ENCODE measurements at places on chromosomes 3 and 15.
A peak's percentile ranks its signal among the peaks of the same experiment; 100 is the strongest.

DNA sequence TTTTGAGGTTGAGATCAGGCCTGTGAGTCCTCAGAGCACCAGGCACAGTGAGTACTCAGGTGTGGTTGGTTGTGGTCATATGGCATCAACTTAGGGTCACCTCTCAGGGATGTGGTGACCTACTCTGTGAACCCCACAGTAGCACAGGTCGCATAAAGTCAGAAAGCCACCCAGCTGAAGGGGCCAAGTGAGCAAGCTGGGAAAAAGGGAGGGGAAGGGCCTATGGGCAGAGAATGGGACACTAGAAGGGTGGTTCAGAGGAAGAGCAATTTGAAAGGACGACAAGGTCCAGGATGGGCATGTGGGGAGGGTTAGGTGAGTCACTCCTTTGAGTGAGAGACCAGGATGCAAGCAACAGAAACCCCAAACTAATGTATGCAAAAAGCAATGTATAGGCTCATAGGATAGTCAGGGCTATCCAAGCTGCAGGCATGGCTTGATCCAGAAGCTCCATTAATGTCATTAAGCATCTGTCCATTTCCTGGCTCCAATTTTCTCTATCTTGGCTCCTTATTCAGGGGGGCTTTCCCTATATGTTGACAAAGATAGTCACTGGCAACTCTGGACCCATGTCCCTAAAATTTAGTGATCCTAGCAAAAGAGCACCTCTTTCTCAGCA lies 33.5 kb downstream of the HMCES start:
- DNase-seq: no peak

DNA sequence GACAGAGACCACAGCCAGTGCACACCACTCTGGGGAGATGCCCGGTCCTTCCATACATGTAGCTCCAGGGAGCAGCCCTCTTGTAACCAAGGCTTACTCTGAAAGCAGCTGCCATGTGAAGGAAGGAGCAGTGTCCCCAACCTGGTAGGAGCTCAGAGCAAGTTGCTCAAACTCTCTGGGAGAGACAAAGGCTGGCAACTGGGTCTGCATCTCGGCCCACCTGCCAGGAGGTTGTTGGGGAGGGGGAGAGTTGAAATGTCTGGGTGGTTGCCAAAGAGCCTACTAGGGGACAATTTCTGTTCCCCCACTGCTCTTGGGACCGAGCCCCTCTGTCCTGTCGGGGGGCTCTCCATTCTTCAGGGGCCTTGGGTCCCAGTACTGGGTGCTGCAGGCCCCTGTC lies 309.9 kb downstream of the TLE3 start:
- DNase-seq: no peak

DNA sequence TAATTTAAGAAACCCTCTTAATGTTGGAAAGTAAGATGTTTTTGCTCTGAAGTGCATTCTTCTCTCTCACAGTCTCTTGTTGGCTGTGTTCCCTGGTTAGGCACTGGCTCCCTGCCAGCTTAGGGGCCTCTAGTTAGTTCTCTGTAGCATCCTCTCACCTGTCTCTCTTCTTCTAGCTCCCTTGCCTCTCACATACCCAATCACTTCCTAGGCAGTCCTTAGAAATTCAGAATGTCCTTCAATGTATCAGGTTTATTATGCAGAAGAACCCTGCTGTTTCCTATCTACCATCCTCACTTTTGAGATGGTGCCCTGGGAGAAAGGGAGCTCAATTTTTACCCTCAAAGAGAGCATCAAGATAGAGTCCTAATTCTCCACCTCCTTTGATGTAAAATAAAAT lies 36.2 kb upstream of the CPNE4 start:
- DNase-seq: peak; percentile 60

- DNase-seq: no peak
Measured at GRCh38 chr15:75025548-75026260, 2.3 kb downstream of the PPCDC start.

DNA sequence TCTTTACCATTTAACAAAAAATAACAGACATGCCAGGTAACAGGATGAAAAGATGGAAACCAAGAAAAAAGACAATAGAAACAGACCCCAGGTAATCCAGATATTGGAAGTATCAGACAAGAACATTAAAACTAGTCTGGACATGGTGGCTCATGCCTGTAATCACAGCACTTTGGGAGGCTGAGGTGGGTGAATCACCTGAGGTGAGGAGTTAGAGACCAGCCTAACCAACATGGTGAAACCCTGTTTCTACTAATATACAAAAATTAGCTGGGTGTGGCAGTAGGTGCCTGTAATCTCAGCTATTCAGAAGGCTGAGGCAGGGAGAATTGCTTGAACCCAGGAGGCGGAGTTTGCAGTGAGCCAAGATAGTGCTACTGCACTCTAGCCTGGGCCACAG lies 40.6 kb downstream of the ACAD9 start:
- no peak for DNase-seq

- no peak for DNase-seq
Measured at GRCh38 chr15:71808311-71809020, 1.9 kb upstream of the NR2E3 start.

DNA sequence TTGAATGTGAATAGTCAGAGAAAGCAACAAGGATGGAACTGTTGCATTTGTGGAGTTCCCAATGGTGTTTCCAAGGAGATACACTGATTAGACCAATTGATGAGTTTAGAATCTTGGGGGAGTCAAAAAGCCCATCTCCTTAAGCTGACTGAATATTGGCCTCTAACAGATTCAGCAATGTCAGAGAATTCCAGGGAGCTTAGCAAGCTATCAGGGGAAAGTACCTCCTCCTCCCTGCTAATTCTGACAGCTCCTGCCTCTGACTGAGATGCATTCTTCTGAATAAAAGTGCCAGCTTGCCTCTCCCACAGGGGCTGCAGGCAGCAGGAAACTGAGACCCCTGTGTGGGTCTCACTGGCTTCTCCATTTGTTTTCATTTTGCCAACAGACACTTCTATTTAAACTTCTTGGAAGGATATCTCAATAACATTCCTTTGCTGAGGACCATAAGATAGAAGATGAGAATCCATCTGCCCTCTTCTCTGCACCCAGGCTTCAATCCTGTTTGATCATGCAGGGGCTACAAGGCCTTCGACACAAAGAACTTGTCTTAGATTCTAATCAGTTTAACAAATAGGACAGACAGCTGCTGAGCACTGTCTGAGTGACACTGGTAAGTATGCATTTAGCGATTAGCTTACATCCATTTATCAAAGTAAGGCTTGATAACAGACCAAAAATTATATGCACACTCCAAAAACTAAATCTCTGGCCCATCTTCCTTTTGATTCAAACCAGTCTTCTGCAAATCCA lies 1080.8 kb downstream of the TUSC7 start:
- no peak for DNase-seq

DNA sequence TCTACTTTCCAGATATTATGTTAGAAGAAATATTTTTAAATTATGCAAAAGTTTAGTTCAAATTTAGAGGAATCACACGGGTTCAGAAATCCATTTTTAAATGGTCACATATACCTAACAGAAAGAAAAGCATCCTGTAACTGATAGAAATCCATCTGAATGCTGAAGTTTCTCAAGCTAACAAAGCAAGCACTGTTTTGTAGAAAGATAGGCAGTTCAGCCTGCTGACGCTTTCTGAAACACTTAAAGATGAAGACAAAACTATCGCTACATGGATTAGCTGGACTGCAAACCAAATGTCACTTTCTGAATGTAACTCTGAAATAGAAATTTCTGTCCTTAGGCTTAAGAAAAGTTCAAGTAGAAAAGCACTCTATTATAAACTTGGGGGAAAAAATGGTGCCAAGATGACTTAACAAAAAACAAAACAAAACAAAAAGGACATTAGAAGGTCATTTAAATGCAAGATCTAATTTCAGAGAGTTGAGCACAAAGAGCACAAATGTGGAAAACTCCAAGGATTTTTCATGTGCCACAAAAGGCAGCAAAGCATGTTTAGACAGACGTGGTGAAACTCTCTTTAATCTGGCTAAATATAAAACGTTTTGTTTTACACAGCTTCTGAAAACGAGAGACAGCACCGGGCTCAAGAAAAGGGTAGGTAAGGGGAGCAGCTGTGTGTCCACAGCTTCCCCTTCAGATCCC lies 1.2 kb downstream of the PLOD2 start:
- DNase-seq: no peak

GRCh38 chr3:50830451-50830850 lies 155.7 kb downstream of the DOCK3 start:
- no peak for DNase-seq

GRCh38 chr3:58536501-58537411 lies at the start of gene ACOX2:
TSS of gene ACOX2 (minus strand) at chr3:58537190. CDS start at chr3:58535106, 2,084 bp downstream.
- no peak for DNase-seq

GRCh38 chr3:33006081-33006480 lies 54.6 kb downstream of the CCR4 start:
- DNase-seq: no peak

DNA sequence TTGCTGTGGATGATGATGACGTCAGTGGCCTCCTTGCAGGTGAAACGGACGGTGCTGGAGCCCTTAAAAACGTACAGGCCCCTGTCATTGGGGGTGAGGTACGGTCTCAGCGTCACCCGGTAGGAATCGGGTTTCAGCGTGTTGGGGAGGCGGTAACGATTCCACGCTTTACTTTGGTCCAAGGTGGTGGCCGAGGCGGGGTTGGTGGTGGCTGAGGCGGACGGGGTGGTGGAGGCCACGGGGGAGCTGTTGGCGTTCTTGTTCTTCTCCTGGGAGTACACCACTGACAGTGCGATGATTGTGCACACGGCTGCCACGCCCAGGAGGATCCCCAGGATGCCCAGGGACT lies 8.5 kb downstream of the ANPEP start:
- DNase-seq: no peak

- peak; percentile 84 for DNase-seq
Measured at GRCh38 chr3:181328346-181328745, 338.8 kb upstream of the DNAJC19 start.

- no peak for DNase-seq
Measured at GRCh38 chr3:110101361-110101760, 764.0 kb upstream of the DPPA4 start.

DNA sequence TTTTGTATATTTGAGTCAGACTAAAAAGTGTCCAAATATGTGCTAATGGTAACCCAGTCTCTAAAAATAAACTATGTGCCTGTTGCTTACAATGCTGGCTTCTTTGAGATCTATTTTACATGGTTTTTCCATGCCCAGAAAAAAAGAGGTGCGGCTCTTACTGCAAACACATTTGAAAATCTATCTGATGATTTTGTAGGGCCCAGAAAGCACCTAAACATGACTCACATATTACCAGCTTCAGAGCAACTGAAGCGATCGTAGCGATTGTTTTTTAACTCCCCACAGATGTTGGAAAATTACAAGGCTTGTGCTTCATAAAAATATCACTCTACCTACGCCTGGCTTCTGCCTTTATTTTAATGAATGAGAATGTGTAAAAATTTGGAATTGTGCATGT lies 53.5 kb downstream of the SUCNR1 start:
- no peak for DNase-seq

- DNase-seq: no peak
Measured at GRCh38 chr3:38985581-38985980, 66.2 kb downstream of the SCN11A start.

DNA sequence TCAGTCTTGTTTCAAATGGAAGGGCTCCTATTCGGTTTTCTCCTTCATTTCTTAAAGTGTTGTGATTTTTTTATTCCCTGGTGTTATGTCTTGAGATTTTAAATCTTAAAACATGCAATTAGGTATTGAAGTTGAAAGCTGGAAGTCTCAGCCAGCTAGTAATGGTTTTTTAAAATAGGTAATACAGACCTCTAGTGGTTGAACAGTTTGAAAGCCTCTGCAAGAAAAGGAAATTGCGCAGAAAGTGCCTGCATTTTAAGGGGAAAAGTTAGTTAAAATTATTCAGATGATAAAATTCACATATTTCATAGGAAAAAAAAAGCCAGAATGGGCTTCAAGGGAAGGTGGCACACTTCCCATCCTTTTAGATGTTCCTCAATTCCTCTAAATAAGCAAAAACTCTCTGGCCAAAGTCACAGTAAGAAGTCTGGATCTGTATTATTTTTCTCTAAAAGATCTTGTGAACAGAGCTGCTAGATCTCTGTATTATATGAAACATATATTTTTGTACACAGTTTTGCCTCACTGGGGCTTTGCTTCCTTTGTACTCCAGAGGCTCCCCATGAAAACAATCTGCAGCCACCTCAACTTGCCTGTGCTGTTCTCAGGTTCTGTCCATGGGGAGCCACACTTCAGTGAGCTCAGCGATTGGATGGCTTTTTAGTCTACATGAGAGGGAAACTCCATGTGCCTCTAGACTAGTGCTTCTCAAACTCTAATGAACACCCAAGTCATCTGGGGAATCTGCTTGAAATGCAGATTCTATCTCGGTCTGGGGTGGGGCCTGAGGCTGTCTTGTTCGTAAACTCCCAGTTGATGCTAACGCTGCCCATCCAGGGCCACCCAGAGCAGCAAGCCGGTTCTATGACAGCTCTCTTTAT lies 21.5 kb downstream of the AGTR1 start:
- DNase-seq: no peak

DNA sequence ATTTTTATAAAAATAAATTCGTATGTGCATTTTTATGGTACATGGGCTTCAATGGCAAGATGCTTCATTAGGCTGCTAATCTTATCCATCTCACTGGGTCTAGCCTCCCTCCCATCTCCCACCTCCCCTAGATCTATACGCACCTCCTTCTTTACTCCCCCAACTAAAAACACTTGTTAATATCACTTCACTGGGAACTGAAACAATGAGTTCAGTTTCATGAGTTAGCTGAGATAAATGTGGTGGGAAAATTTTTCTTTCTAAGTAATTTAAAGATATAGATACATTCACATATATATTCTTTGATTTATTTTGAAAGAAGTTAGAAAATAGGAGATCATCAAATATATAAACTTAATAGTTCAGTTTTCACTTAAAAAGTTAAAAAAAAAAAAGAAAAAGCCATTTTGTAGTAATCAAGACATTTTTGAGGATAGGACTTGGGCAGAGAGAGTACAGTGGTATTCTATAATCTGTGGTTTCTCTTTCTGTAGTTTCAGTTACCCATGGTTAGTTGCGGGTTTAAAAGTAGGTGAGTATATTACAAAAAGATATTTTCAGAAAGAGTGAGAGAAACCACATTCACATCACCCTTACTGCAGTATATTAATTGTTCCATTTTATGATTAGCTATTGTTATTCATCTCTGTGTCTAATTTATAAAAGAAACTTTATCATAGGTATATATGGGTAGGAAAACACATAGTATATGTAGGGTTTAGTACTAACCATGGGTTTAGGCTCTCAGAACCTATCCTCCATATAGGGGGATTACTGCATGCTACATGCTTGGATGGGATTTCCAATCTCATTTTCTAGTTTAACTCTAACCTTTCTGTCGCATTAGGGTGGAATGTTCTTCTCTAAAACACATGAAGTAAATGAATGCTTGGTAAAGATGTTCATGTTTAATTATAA lies 316.0 kb upstream of the CBLB start:
- no peak for DNase-seq

- DNase-seq: no peak
Measured at GRCh38 chr15:61685971-61686370, 374.3 kb downstream of the VPS13C start.

GRCh38 chr3:71226565-71227269 lies 356.8 kb downstream of the FOXP1 start:
- DNase-seq: no peak

DNA sequence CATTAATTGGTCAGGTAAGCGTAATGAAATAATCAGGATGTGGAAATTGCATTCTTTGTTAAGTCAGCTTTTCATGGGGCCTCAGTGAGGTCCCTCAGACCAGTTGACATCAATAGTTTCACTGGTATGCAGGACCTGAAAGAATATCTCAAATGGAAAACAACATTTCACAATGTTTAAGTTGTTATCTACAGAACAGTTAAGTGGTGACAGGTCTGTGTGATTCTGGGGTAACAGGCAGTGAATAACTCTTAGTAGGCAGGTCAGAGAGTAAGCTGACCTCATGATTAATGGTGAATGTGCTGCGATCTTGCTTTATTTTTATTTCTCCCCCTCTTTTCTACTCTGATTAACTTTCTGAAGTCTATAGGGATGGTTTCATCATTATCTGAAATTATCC lies 28.9 kb upstream of the ACP3 start:
- no peak for DNase-seq
